ENCODE measurements at places on chromosomes 16 and 17. TPM values are rescaled to one million over a fixed set of nuclear protein-coding genes. Genes with fewer than 3 reads are reported as not detected.
A peak's percentile ranks its signal among the peaks of the same experiment; 100 is the strongest.

Gene CLEC18B
- 2.0 TPM for total RNA-seq

GRCh38 chr16:14494396-14494966, 135.6 kb downstream of the PARN start:
- no peak for ATAC-seq

- no peak for ATAC-seq
Measured at GRCh38 chr16:23611936-23612335, 15.8 kb upstream of the NDUFAB1 start.

DNA sequence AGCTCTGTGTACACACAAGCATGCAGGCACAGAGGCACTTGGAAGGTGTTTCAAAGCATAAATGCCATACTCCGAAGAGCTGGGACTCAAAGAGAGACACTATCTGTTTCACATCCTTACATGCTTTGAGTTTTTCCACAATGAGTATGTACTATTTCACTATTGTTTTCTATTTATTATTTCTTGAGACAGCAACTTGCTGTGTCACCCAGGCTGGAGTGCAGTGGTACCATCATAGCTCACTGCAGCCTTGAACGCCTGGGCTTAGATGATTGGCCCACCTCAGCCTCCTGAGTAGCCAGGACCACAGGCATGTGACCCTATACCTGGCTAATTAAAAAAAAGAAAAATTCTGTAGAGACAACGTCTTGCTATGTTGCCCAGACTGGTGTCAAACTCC, 31.6 kb downstream of the CYB5D2 start:
- ATAC-seq, result peak; percentile 13

DNA sequence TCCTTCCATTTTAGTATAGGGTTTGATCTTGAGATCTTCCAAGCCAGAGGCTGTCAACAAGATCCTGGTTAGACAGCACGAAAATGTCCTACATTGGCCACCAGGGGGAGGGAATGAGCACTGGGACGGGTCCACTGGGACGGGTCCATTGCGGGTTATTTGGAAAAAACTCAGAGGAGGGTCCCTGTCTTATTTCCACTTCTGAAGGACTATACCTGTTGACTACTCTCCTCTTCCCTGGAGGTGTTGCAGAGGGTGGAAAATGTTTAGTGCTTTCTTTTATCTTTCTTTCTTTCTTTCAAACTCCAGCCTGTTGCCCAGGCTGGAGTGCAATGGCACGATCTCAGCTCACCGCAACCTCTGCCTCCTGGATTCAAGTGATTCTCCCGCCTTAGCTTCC, 2.5 kb downstream of the TTLL6 start:
- no peak for ATAC-seq

DNA sequence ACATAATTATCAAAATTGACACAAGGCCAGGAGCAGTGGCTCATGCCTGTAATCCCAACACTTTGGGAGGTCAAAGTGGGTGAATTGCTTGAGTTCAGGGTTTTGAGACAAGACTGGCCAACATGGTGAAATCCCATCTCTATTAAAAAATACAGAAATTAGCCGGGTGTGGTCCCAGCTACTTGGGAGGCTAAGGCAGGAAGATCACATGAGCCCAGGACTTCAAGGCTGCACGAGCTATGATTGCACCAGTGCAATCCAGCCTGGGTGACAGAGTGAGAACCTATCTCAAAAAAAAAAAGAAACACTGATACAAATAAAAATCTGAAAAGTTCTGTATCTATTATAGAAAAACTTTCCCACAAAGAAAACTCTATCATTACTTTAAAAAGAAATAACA, 15.5 kb downstream of the MYH10 start:
- ATAC-seq, result no peak

GRCh38 chr16:87721622-87722585, 43.9 kb downstream of the KLHDC4 start:
- ATAC-seq, result no peak

GRCh38 chr17:13750816-13751793, 149.4 kb upstream of the HS3ST3A1 start:
- no peak for ATAC-seq

GRCh38 chr17:2172999-2173398, 118.1 kb downstream of the HIC1 start:
- no peak for ATAC-seq

DNA sequence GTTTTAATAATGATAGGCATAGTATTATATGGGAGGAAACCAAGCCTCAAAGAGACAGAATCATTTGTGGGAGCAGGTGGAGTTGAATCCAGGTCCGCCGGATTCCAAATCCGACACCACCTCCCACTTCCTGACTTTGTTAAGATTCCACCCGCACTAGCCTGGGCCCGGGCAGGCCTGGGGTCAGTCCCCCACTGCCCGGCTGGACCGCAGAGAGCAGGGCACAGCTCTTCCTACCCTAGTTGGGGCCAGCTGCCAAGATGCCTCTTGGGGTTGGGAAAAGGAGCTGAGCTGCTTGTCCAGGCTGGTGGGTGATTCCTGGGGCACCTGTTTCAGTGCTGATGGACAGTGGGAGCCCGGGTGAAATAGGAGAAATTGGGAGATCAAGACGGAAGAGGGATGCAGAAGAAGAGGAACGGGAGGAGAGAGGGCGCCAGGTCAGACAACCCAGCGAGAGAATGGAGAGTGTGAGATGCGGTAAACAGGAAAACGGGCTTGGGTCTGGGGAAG, 53.9 kb downstream of the OR1D5 start:
- ATAC-seq, result no peak

GRCh38 chr17:72613396-72613795, 479.1 kb downstream of the SLC39A11 start:
- no peak for ATAC-seq

DNA sequence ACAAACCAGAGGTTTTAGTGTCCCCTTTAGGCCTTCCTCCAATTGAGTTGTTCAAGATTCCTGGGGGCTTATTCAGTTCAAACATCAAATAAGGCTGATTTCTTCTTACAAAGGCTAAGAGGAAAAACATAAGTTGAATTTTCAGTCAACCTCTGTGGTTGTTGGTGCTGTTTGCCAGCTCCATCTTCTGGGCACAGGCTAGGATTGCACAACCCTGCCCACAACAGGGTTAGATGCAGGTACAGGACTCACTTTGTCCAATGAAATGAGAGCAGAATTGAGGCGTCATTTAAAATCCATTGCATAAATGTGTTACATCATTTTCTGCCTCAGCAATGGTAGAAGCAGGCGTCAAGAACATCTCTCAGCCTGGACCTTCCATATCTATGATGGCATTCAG, 173.3 kb downstream of the PMP22 start:
- ATAC-seq, result no peak

Measured in activated T-helper 17 cell treated with anti-CD3 and anti-CD28 coated beads, Interleukin-2, amount 50 U/mL, for 72 hours (primary cell).